Upper lobe of right lung (tissue), 1 donor: ENCODE measurements at places on chromosomes 12 and 14. TPM values are rescaled to one million over a fixed set of nuclear protein-coding genes. Genes with fewer than 3 reads are reported as not detected.

- no peak overlapping the region for H3K27ac ChIP-seq
- H3K4me3 ChIP-seq = no peak overlapping the region
- H3K4me1 ChIP-seq = no peaks in the 10 kb centered on the region
- no peaks in the 10 kb centered on the region for H3K27me3 ChIP-seq
Measured at GRCh38 chr12:44603701-44604100, 272.4 kb downstream of the NELL2 start.

GRCh38 chr14:62002642-62003041 lies 240.4 kb downstream of the SNAPC1 start:
- no peaks in the 10 kb centered on the region for H3K36me3 ChIP-seq
- no peak for DNase-seq
- no peak overlapping the region for H3K27ac ChIP-seq
- H3K4me3 ChIP-seq = no peak overlapping the region

DNA sequence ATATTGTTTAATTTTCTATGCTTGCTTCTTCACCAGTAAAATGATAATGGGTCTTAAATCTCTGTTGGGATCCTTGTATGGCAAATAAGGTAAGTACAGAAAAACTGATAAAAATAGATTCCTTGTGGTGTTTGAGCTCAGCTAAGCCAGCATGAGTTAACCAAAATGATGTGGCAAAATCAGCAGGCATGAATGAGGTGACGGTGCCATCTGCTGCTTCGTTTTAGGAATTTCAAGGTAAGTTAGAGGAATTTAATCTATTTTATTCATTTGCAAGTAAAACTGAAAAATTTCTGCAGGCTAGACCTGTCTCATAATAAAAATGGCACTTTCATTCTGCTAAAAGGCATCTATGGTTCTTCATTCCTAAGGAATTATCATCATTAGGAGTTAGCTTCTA lies 10.0 kb upstream of the CLEC7A start:
- no peaks in the 10 kb centered on the region for H3K27me3 ChIP-seq
- no peak overlapping the region for H3K27ac ChIP-seq
- DNase-seq = no peak
- no peaks in the 10 kb centered on the region for H3K36me3 ChIP-seq
- H3K4me3 ChIP-seq = no peak overlapping the region
- no peaks in the 10 kb centered on the region for H3K4me1 ChIP-seq

DNA sequence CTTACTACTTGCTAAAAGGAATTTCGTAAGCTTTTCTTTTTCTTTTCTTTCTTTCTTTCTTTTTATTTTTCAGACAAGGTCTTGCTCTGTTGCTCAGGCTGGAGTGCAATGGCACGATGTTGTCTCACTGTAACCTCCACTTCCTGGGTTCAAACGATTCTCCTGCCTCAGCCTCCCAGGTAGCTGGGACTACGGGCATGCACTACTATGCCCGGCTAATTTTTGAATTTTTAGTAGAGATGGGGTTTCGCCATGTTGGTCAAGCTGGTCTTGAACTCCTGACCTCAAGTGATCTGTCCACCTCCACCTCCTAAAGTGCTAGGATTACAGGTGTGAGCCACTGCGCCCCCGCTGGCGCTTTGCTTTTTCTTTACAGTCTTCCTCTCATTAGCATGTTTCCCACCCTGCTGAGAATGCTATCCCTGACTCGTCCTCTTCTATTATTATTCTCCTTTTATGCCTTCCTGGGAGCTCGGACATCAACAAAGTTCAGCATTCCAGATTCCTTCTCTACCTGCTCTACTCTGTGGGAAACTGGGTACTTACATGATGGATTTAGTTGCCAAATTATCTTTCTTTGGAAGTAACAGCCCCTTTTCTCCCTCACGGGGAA lies 3.1 kb downstream of the MTHFD1 start:
- peaks cover 6% of the 10 kb centered on the region for H3K36me3 ChIP-seq
- H3K4me1 ChIP-seq = peaks cover 16% of the 10 kb centered on the region

The MYBPC1 gene
- not detected for total RNA-seq

The BCL11B gene
- 2.4 TPM for total RNA-seq

The IL25 gene
- total RNA-seq = not detected

The CFAP54 gene
- 0.75 TPM for total RNA-seq
